ENCODE measurements at places on chromosomes 2 and 18. TPM values are rescaled to one million over a fixed set of nuclear protein-coding genes. Genes with fewer than 3 reads are reported as not detected.

The PDE1A gene
- total RNA-seq: 1.2 TPM

The MGAT4A gene
- total RNA-seq: 5.6 TPM

The BCL11A gene
- total RNA-seq: 43.0 TPM

The REEP1 gene
- 1.6 TPM for total RNA-seq

The DNAJC27 gene
- total RNA-seq: 2.2 TPM

The CNDP1 gene
- not detected for total RNA-seq

The REG1B gene
- total RNA-seq: not detected

The GREB1 gene
- 0.60 TPM for total RNA-seq

The ITGA4 gene
- 1.3 TPM for total RNA-seq

The KCNJ3 gene
- not detected for total RNA-seq

The CTNNA2 gene
- not detected for total RNA-seq

The STPG4 gene
- 0.16 TPM for total RNA-seq

The NUP35 gene
- 14.2 TPM for total RNA-seq

The C2orf66 gene
- not detected for total RNA-seq

DNA sequence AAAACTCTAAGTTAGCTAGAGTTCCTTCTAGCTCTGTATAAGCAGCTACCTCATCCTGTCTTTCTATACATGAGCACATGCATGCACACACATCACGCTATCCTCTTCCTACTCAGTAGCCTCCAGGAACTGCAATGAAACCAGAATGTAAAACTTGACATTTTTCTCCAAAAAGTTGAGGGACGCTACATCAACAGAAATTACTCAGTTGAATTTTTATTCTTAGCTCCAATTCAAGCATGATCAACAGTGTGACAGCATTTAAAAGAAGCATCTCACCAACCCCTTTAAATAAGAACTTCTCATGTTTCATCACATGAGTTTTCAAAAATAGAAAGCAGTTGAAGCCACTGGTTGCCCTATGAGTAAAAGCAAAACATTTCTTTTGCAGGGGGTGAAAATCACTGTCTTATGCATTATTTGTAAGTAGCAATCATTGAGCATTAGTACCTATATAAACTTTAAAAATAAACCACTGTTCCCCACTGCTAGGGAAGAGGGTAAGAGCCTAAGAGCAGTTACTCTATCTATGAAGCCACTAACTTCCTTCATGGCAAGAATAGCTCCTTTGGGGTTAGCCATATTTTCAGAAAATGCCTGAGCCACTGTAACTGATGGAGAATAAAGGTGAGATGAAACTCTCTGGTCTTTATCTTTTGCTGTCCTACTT, 77.9 kb upstream of the ARL5A start:
- no peak for ATAC-seq

- no peak for ATAC-seq
These were observed 198.2 kb downstream of the MYO1B start for GRCh38 chr2:191443446-191443845.

GRCh38 chr2:226304308-226304707, 495.3 kb downstream of the IRS1 start:
- no peak for ATAC-seq

GRCh38 chr18:43271593-43272432, 5.5 kb downstream of the SYT4 start:
- ATAC-seq: no peak

DNA sequence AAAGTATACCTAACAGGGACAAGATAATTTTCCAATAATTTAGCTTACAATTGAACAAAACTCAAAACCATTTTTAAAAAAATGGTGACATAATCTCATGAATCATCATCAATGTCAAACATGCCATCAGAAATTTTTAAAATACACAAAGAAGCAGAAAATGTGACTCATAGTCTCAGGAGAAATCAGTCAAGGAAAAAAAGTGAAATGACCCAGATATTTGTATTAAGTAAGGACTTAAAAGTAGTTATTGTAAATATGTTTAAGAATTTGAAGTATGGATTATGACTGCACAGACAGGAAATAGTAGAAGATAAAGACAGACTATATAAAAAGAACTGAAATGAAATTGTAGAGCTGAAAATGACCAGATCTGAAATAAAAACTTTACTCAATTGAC, 473.9 kb upstream of the SYT4 start:
- ATAC-seq: no peak

- no peak for ATAC-seq
These were observed 457 bp upstream of the SP9 start for GRCh38 chr2:174334278-174334715.

GRCh38 chr2:32290000-32290339, 12.3 kb downstream of the YIPF4 start:
- ATAC-seq: no peak

DNA sequence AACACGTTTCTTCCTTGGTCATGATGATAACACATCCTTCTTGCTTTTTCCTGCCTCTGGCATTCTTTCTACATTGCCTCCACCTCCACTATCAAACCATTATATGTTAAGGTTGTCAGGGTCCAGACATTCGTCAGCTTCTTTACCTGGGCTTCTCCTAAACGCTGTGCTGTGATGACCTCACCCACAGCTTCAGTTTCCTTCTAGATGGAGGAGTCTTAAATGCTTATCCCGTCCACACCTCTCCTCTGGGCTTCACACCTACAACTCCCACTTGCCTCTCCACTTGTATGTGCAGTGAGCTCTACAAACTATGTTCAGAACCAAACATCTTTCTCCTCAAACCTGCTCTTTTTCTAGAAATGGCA, 666 bp upstream of the STAT1 start:
- ATAC-seq: no peak

DNA sequence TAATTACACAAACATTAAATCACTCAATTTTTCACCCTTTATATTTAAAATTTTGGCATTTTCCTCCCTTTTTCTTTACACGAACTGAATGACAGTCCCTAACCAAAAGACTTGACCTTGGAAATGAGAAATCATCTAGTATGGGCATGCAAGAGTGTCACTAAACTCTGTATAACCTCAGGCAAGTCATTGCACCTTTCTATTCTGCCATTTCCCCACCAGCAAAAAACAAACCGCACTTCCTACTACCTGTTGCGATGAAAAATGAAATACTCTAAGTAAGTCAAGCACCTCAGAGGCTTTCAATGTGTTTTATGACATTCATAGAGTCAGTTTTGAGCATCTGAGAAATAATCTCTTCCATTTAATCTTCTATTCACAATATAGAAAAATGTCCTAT, 44.1 kb downstream of the ANKRD44 start:
- ATAC-seq: no peak

DNA sequence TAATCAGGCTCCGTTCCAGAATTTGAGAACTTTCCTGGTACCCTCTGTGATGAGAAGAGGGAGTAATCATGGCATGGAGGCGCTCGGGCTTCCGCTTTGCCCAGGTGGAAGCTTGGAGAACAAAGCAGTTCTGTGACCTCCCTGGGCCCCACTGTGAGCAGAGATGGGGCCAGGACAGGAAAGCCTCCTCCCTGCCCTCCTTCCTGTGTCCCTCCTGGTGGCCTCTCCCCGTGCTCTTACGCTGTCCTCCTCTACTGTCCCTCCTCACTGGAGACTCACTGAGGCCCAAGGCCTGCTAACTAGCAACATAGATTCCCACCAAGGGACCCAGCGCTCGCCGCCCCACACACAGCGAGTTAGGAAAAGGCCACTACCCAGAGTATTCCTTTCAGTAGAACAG, 119.8 kb downstream of the MAPK4 start:
- ATAC-seq: no peak

- no peak for ATAC-seq
These were observed 91.3 kb upstream of the TMEM17 start for GRCh38 chr2:62597323-62597722.

DNA sequence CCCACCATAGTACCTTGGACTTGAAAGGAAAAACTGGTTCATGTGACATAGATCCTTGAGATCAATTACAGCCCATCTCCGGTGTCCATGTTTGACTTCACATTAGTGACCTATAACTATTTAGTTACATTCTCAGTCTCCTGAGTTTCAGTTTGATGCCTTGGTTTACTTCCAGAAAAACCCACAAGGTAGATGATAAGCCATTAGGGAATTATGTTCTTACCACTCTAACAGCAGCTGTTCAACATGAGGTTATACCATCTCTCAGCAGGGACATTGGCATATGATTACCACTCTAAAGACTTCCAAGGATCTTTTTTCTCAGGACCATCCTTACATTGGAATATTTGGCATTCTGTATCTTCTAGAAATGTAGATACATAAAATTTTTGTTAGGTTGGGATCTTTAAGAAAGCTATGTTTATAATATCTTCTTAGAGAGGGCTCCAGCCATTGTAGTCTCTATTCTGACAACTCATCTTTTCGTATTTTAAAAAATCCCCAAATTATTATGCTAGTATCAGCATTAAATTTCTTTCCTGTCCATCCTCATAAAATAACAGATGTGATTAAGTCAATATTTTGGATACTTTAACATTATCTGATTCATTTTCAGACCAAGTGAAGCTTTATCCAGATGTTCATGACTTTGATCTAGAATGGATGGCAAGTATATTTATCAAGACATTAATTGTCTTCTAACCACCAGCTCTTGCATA, 258.9 kb downstream of the RDH14 start:
- ATAC-seq: no peak

DNA sequence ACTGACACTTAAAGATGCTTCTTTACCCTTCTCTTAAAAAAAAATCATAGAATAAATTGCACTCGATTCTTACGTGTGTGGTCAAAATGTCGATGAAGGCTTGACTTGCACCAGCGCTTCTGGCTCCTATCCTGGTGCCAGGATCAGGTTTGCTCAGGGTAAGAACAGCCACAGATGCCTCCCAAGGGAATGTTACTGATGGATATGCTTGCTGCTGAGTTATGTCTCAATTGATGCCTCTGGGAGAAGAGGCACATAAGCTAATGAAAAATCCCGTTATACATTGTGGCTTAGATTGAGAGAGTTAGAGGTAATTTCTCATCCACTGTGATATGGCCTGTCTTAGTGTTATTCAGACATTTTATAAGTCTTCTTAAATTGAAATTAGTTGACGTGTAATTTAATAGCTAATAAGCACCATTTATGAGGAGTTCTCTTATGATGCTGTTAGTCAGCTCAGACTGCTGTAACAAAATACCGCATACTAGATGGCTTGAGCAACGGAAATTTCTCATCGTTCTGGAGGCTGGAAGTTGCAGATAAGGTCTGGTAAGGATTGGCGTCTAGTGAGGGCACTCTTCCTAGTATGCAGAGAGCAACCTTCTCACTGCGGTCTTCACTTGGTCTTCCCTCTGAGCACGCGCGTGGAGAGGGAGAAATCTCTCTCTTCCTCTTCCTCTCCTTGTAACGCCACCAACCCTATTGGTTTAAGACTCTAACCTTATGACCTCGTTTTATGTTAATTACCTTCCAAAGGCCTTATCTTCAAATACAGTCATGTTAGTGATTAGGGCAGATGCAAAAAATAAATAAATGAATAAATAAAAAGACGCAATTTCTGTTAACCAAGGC, 116.6 kb upstream of the NOSTRIN start:
- ATAC-seq: no peak

- ATAC-seq: no peak
These were observed 1490.7 kb downstream of the SUCLG1 start for GRCh38 chr2:82968358-82968757.

DNA sequence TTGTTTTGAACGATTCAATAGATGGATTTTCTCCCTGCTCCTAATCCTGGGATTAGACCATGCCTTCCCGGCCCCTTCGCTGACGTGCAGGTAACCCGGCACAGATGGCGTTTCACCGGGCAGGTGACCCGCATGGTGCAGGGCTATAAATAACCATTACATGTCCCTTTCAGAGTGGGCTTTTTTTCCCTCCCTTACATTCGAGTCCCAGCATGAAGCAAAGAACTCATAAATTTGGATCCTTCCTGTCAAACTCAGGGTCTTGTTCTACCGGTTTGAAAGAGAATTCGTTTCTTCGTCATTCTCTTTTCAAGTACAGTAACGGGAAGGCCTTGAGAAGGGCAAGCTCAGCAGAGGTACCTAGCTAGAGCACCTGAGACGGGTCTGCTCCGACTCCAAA, 46.1 kb downstream of the EDAR start:
- ATAC-seq: peak; percentile 67

GRCh38 chr2:104660991-104661390, 192.9 kb upstream of the POU3F3 start:
- no peak for ATAC-seq

DNA sequence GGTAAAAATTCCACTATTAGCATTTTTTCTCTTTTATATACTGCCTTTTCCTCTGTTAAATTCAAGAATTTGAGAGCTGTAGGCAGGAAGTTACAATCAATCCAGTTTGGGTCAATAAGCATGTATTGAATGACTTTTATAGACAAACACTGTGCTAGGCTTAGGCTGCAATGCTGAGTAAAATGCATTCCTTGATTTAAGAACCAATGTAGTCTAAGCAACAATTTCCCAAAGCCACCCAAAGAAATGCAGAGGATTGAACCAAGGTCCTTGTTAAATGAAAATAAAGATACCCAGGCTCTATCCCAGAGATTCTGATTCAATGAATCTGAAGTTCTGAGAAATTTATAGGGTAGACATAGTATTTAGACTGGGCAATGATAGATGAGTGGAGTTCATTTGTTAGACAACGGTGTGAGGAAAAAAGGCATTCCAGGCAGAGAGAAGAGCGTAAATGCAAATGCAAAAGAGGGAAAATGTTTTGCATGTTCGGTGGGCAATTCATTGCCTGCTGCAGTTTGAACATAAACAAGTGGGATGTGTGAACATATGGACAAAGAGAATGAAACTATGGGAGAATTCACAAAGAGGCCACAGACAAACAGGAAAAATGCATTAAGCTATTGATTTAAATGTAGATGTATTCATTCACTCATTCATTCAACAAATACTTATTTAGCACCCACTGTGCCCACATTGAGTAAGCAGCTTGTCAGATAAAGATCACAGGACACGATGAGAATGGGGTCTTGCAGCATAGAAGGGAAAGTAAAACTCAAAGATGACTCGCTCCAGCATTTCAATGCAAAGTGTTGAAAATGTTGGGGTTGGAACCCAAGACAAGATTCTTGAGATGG, 107.1 kb downstream of the EVA1A start:
- no peak for ATAC-seq

GRCh38 chr18:59264121-59264571, 9.1 kb downstream of the RAX start:
- ATAC-seq: no peak

DNA sequence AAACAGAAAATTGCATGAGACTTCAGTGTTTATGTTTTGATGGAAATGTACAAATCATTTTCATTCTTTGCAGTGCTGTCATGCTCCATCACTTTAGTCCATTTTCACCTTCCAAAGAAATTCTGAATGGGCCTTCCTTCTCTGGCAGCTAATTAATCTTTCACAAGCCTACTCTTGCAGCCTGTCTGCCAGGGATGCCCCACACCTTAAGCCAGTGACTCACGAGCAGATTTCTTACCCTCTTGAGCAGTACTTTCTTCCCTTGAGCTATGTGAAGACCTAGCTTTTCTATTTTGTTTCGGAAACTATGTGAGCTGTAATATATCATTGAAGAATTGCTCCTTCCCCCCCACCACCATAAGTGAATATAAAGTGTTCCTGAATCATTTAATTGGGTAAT, 404.3 kb upstream of the VWC2L start:
- ATAC-seq: peak; percentile 77

All from esophagus mucosa (tissue), 1 donor.